RPMI8226 (cell line): ENCODE measurements at places on chromosomes 2 and 18.

- DNase-seq = peak; percentile 33
Measured at GRCh38 chr2:169363560-169364150, 1.3 kb upstream of the LRP2 start.

- DNase-seq = no peak
Measured at GRCh38 chr2:16645088-16645487, 20.5 kb downstream of the CYRIA start.

GRCh38 chr2:127401757-127402695 lies 14.3 kb upstream of the MAP3K2 start:
- DNase-seq = no peak

DNA sequence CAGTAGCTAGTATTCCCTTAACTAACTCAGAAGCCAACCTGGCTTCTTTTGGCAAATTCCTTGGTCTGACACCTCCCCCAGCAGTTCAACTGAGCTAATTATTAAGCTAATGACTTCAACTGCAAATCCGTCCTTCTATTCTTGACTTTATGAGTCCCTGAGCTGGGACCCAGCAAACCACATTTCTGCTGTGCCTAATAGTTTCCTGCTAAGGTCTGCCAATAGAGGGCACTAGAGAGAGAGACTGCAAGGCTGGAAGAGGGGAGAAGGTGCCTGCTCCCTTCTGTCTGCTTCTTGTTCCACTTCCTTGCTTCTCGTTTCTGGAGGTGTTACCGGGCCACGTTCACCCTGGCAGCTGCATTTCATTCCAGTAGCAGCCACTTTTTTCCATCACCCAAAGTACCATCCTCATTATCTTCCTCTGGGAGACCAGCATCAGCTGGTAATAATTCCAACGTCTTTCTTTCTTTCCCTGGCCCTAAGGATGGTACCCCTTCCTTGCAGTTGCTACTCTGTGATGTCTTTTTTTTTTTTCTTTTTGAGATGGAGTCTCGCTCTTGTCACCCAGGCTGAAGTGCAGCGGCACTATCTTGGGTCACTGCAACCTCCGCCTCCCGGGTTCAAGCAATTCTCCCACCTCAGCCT lies 352.0 kb downstream of the TNS1 start:
- DNase-seq = peak; percentile 63

- DNase-seq = no peak
Measured at GRCh38 chr2:117411983-117412382, 402.5 kb upstream of the DDX18 start.
